ENCODE measurements at places on chromosomes 12 and 14. TPM values are rescaled to one million over a fixed set of nuclear protein-coding genes. Genes with fewer than 3 reads are reported as not detected.

DNA sequence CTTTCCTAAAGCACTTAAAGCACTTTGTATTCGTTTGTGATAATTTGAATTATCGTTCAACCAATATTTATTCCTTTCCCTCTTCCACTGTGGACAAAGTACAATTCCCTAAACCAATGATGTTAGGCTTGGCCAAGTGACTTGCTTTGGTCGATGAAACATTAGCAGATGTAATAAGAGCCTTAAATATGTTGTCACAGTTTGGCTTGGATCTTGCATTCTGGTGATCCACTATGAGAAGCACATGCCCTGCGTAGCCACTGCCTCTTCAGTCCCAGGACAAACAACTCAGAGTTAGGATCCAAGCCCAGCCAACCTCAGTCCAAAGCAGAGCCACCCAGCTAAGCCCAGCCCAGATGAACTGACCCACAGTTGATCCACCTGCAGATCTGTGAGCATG, 8.4 kb upstream of the C12orf75 start:
- no peak for DNase-seq

GRCh38 chr12:7917392-7918267, 18.4 kb downstream of the SLC2A3 start:
- no peak for DNase-seq

DNA sequence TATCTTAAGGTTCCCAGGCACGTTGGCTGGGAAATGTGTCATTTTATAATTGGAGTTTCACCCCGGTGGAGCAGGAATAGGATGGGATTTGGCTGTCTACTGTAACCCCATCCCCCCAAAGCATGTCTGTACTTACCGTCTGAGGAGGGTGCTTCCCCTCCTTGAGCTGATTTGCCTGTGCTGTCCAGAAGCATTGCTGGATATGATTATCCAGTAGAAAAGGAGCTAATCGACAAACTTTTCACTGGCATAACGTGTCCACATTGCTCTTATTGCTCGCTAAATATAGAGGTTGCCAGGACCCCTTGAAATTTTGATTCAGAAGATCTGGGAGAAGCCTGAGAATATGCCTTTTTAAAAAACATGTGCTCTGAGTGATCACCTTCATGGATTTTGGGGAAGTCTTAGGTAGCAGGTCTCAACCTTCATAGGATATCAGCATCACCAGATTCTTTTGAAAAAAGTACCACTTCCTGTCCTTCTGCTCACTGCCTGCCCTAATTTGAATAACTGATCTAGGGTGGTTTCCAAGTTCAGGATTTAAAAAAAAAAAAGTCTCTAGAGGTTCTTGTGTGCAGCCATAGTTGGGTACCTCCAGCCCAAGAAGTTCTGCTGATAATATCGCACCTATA, 80.4 kb upstream of the KCNA1 start:
- DNase-seq: no peak

GRCh38 chr12:117040496-117040895, 58.7 kb downstream of the TESC start:
- DNase-seq: no peak

- no peak for DNase-seq
Measured at GRCh38 chr12:53235742-53236442, 3.9 kb upstream of the RARG start.

DNA sequence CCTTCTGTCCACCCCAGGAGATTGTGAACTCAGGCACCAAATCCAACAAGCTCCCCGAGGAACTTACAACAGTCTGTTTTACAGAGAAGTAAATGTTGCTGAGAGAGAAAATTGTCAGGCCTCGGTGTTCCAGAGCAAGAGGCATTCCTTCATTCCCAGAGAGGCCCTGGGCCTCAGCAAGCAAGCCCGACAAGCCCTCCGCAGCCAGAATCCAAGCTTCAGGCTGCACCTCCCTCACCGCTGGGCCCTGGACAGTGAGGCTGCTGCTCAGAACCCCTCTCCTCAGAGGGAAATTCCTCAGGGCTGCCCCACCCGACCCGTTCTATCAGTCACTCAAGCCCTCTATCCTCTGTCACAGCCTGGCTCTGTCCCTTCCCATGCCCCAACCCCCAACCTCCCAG, 56.4 kb downstream of the ZFP36L1 start:
- no peak for DNase-seq

DNA sequence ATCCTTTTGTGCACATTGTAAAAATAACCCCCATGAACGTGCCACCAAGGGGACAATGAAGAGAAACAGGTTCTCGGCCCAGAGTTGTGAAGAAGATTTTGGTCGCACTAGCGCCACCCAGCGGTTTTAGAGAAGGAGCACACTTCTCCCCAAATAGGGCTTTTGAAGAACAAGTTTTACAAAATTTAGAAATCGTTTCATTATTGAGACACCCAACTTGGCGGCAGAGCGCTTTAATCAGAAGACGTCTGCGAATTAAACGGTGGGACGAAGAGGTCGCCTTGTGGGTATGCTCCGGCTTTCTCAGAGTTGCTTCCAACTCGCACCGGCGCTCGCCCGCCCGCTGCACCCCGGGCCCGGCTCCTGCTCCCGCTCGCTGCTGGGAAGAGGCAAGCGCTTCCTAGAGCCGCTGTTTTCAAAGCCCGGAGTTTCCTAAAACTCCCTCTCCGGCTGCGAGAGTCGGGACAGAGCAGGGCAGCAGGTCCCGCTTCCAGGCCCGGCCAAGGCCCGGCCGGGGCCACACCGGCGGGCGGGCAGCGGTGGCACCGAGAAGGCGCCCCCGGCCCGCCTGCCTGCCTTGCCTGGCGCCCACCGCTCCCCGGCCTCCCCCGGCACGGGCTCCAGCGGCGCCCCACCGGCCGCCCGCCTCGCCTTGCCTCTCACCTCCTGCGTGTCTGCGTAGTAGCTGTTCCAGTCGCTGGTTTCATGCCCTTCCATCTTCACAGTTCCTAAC, 645 bp downstream of the FOXA1 start:
- DNase-seq: no peak

The NOVA1 gene
- total RNA-seq: 4.4 TPM

The TSPAN9 gene
- 299 TPM for total RNA-seq

All from cardiac septum (tissue), 1 donor.